ENCODE measurements at places on chromosomes 4 and X.

- DNase-seq = no peak
Measured at GRCh38 chr4:896216-896615, 35.9 kb downstream of the GAK start.

DNA sequence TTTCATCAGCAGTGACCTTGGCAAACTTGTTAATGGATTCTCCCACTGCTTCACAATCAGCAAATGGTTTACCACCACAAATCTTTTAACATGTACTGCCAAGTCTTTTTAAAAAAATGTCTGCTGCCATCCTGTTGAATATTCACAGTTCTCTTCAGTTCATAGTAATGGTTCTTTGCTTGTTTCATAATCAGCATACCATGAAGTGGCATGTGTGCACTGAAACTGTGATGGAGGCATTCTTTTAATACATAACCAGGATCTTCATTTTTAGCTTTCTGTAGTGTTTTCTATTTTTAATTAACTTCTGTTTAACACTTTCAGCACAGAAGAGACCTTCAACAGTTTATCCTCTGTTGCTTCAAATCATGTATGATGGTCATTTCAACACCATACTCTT is 230.1 kb upstream of the ARSJ start:
- DNase-seq = no peak

GRCh38 chr4:47664051-47664826 is 173.6 kb downstream of the CORIN start:
- no peak for DNase-seq

- no peak for DNase-seq
Measured at GRCh38 chr4:2824836-2825381, 18.7 kb upstream of the ADD1 start.

DNA sequence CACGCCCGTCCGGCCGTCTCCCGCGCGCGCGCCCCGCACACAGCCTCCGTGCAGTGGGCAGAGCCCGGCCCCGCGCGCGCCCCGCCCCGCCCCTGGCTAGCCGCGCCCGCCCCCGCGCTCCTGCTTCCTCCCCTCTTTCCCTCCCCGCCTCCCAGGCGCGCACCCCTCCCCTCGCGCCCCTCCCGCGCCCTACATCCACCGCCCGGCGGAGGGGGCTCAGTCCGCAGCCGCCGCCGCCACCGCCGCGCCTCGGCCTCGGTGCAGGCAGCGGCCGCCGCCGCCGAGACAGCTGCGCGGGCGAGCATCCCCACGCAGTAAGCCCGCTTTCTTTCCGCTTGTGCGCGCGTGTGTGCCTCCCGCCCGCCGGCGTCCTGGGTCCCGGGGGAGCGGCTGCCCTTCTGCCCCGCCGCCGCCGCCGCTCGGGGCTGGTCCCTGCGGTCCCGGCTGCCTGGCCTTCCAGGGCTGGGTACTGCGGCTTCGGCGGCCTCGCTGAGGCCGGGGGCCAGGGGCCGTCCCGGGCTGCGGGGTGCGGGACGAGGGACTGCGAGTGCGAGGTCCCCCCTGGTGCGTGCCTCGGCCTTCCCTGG is at the start of gene FHL1:
FHL1 (plus strand) TSS at position 219 of the 587 bp plus-strand sequence.
- DNase-seq = peak; percentile 84

DNA sequence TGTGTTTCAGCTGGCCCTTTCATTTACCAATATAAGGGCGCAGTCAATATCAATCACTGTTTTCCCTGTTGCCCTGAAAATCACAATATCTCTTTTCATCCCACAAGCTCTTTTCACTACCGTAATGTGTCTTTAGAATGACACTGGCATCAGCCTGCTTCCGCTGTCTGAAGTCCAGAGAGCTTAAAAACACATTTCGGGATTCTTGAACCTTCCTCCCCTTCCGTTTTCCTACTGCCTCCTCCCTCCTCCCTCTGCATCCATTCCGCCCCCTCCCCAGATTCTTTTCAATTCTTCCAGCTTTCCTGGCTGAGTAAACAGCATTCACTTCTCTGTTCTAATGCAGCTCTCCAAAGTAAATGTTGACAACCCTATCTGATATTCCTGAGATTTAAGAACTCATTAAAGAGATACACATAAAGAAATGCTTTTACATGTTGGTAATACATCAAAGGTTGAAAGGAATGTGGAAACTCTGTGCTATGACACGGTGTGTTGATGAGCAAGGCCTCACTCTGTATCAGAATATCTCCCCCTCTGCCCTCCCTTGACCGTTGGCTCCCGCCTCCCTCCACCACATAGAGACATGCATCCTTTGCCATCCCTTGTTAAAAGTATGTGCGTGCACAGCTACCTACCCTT is 83.5 kb upstream of the SPRY1 start:
- DNase-seq = no peak

DNA sequence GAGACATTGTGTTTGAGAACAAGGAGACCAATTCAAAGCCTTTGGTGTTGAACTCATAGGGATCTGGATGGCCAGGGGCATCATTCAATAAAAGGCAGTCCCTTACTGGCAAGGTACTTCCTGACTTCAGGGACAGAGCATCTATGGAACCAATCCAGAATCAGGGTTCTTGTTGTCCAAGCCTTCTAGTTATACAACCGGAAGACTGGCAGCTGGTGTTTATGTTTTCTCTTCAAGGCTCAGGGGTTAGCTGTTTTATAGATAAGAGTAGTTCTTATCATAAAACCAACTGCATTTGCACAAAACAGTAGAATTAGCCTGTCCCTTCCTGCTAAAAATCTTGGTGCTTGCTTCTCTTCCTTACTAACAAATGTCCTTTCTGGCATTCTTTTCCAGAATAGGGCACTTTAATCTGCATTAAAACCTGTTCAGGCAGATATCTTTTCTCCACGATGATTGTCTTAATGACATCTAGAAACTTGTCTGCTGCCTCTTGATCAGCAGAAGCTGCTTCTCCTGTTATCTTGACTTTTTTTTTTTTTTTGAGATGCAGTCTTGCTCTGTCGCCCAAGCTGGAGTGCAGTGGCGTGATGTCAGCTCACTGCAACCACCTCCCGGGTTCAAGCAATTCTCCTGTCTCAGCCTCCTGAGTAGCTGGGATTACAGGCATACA is 38.4 kb upstream of the ARHGEF6 start:
- DNase-seq = no peak

- no peak for DNase-seq
Measured at GRCh38 chr4:55675196-55675793, 39.2 kb upstream of the NMU start.

GRCh38 chrX:119222932-119223331 is 13.2 kb upstream of the PGRMC1 start:
- DNase-seq = no peak

- no peak for DNase-seq
Measured at GRCh38 chr4:21451032-21451431, 497.5 kb downstream of the KCNIP4 start.

- peak; percentile 10 for DNase-seq
Measured at GRCh38 chrX:152895724-152896420, 2.0 kb upstream of the ZNF185 start.

- no peak for DNase-seq
Measured at GRCh38 chr4:150261571-150261970, 183.3 kb downstream of the DCLK2 start.

DNA sequence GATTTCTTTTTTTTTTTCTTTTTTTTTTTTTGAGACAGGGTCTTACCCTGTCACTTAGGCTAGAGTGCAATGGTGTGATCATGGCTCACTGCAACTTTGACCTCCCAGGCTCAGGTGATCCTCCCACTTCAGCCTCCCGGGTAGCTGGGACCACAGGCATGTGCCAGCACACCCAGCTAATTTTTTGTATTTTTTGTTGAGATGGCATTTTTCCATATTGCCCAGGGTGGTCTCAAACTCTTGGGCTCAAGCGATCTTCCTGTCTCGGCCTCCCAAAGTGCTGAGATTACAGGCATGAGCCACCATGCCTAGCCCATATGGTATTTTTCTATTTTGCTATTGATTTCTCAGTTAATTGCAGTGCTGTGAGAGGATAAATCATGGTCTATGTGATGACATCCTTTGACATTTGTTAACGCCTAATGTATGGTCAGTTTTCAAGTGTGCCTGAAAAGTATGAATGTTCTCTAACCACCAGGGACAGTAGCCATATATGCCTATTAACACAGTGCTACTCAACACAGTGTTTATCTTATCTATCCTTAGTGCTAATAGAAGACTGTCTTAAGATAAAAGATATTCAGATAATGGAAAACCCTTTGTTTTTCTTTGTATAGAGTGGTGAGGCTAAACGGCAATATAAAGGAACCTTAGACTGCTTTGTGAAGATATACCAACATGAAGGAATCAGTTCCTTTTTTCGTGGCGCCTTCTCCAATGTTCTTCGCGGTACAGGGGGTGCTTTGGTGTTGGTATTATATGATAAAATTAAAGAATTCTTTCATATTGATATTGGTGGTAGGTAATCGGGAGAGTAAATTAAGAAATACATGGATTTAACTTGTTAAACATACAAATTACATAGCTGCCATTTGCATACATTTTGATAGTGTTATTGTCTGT is 9.1 kb upstream of the HSPA4L start:
- no peak for DNase-seq

- peak; percentile 30 for DNase-seq
Measured at GRCh38 chr4:2728806-2729532, 27.2 kb downstream of the TNIP2 start.

- no peak for DNase-seq
Measured at GRCh38 chr4:34108391-34108790, 2135.9 kb downstream of the ARAP2 start.

DNA sequence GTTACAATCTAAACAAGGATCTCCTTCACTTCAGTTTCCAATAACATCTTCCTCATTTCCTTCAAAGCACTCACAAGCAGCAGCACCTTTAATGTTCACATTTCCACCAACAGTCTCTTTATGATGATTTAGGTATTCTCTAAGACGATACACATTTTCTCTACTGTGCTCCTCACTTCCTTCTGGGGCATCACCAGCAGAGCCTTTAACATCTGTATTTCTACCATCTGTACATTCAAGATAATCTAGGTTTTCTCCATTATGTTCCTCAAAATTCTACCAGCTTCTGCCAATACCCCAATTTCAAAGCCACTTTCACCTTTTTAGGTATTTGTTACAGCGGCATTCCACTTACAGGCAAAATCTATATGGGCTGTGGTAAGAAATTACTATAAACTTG is 80.6 kb downstream of the FBXW7 start:
- no peak for DNase-seq

GRCh38 chr4:113950207-113950606 is 29.2 kb downstream of the ARSJ start:
- no peak for DNase-seq

DNA sequence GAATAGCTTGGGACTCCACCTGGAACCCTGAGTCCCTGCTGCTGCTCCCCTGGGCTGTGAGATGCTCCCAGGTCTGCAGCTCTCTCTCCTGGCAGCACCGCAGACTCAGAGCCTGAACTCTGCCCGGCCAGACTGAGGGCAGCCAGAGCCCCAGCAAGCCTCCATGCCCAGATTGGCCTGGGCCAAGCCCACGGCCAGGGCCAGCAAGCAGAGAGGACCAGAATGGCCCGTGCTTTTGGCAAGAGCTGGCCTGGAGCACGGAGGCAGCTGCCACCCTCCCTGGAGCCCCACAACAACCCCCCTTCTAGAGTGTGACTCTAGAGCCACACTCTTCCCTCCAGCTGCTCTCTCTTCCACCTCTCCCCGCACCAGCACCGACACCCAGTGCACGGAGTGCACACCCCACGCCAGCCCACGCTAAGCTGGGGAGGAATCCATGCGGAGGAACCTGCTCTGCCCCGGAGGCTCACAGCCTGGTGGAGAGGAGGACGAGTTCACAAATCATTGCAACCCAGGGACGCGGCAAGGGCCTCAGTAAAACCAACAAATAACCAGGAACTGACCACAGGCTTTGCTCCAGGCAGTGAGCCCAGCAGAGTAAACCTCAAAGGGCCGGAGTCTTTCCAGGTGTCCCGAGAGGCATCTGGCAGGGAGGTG is 110.3 kb downstream of the HMX1 start:
- DNase-seq = peak; percentile 53

- no peak for DNase-seq
Measured at GRCh38 chrX:150163221-150163930, 199.7 kb upstream of the MAMLD1 start.

GRCh38 chr4:117447925-117448324 is 362.5 kb upstream of the TRAM1L1 start:
- peak; percentile 65 for DNase-seq

DNA sequence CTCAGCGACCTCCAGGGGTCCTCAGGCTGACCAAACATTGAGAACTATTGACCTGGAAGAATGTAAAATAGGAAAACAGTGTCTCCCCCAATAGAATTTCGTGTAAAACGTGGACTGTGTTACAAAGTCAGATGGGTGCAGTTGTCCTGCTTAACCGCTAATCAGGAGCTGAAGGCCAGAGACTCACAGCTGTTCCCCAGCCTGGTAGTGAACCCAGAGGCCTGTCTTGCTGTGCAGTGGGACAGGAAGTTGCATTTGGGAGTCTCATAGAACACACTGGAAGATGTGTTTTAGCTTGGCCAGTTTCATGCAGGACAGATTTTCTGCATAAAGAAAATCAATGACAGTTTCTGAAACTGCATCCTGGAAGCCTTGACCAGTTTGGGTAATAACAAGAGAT is 151.5 kb downstream of the PTTG2 start:
- DNase-seq = no peak

- DNase-seq = no peak
Measured at GRCh38 chr4:114684462-114684861, 85.9 kb downstream of the UGT8 start.

DNA sequence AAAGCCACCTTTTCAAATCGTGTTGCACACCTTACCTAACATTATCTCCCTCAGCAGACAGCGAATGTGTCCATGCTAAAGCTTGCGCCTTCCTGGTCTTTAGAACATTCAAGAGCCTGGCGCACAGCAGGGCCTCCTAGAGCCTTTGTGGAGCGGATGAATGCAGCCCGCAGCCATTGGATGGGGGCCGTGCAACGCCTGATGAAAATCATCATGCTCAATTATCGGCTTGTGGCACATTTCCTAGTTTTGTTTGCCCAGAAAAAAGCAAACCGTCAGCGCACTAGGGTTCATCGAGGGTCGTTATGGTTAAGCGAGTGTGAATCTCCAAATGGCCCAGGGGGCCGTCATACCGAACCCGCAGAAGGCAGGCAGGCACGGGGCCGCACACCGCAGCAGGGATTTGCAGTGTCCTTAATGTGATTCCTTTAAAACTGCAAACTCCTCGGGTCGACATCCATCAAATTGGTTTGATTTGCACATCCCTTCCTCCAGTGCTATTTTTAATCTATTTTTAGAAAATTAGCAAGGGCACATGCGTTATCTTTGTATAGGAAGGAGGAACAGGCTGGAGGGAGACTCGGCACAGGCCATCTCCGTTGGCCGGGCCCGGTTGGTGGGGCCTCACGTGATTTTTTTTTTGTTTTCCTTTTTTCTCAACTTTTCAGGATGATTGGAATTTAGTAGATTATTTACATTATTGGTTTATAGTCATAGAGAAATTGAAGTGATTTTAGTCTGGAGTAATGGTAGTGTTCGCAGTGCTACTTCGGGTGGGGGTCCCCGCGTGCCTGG is 53.1 kb downstream of the ABLIM2 start:
- DNase-seq = no peak

DNA sequence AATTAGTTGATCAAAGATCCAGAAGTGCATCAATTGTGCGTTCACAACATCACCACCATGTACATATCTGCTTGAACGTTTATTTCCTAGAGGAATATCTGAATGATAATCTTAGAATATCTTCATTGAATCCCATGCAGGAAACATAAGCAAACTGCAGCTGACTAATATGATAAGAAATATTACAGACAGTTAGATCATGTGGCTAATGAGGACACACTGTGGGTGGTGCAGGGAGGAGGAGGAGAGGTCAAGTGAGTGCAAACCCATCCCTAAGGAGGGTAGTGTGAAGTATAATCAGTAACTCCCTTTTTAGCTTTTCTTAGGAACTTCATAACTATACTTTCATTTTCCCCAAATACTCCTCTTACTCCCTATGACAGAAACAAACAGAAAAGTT is 58.3 kb upstream of the HPGD start:
- no peak for DNase-seq
